ENCODE measurements at places on chromosomes 12 and 14.

GRCh38 chr12:78293059-78293686 is 462.5 kb downstream of the NAV3 start:
- no peak for DNase-seq

GRCh38 chr12:108598553-108599250 is 818 bp upstream of the TMEM119 start:
- DNase-seq, result no peak

DNA sequence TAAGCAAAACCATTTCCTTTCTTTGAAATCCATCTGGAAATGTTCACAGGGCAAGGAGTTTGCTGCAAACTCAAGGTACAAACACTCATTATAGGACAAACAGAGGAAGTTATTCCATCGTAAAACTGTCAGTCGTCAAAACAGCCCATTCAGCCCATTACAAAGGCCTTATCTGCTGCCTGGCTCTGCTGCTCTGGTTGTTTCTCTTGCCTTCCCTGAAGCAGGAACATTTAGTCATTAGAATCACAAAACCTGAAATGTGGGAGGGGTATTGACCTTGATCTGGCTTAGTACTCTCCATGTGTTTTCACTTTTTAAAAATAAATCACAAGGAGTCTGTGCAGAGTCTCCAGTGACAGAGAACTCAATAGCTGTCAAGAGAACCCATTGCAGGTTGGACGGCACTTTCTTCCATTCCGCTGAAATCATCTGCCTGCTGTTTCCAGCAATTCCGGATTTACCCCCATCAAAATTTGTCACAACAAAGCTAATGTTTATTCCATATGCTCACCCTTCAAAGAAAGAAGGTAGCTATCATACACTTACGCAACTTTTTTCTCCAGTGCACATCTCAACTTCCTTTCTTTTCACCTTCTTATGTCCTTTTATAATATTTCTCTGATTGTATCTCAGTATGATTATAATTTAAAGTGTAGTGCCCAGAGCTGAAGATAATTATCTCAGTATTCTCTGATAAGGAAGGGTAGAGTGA is 24.6 kb upstream of the ITPR2 start:
- DNase-seq, result no peak

DNA sequence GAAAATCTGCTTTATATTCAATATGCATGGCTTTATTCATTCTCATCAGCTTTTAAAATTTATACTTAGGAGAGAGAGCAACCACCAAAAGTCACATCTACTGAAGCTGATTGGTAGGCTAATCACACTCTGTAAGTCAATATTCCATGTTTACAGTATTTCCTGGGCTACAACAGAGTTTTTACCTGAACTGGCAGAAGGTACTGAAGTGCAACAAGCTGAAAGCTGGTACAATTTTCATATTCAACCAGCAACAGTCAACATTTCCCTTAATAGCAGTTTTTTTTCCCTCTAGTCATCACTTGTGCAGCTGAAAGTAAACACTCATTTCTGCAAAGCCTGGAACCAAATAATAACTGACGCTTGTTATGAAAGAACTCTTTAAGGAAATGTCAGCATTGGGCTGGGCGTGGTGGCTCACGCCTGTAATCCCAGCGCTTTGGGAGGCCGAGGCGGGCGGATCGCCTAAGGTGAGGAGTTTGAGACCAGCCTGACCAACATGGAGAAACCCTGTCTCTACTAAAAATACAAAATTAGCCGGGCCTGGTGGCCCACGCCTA is 12.9 kb downstream of the BRAP start:
- no peak for DNase-seq

GRCh38 chr14:35689000-35689460 is 120.1 kb downstream of the RALGAPA1 start:
- no peak for DNase-seq

DNA sequence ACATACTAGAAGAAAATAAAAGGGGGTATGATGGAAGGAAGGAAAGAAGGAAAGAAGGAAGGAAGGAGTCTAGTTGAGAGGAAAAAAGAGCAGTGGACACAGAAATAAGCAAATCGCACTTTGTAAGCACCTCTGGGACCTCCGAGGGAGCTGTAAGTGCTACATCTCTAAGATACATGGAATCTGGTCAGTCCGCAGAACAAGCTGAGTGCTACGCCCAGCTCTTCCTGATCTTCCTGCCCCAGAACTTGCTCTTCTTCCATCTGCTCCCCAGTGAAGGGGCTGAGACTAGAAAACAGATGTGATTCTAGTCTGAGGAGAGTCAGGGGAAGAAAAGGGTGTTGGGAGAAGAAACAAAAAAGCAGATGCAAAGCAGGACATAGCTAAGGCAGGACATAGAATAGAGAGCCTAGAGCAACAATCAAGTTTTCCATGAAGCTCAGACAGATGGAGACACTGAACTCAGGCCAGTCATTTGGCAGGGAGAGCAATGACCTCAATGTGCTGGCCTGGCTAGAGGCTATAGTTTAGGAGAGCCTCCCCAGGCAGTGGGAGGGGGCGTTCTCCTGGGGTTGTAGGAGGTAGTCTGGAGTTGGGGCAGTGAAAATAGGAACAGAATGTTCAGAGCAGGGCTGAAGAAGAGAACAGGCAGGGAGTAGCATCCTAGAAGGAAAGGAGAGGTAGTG is 1.7 kb upstream of the MFAP5 start:
- no peak for DNase-seq

DNA sequence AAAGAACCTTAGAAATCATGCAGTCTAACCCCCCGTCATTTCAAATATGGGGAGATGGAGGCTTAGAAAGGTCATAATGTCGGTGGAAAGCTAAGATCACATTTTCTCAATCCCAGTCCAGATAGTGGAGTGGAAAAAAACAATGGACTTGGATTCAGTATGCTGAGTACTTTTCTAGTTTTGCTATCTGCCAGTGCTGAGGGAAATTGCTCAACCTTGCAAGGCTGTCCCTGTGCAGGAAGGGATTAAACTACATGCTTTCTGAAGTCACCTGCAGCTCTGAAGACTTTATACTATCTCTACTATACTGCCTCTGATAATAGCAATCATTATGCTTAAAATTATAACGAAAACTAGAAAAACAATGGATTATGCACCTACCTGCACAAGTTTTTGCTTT is 272.8 kb downstream of the LRIG3 start:
- no peak for DNase-seq

DNA sequence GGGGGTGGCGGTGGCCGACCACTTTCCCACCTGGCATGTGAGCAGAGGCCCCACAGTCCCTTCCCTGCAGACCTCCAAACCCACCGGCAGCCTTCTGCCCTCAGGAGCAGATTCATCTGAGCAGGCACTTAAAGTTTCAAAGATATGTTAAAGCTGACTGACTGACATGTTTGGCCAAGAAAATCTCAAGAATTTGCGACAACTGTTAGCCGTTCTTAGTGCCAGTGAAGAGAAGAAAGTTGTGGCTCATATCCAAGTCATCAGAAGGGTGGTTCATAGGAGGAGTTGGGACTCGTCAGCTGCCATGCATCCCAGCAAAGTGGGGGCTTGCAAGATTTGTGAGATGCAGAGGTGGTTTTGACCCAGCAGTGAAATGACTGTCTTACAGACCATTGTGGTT is 27.2 kb downstream of the ELK3 start:
- DNase-seq, result no peak

DNA sequence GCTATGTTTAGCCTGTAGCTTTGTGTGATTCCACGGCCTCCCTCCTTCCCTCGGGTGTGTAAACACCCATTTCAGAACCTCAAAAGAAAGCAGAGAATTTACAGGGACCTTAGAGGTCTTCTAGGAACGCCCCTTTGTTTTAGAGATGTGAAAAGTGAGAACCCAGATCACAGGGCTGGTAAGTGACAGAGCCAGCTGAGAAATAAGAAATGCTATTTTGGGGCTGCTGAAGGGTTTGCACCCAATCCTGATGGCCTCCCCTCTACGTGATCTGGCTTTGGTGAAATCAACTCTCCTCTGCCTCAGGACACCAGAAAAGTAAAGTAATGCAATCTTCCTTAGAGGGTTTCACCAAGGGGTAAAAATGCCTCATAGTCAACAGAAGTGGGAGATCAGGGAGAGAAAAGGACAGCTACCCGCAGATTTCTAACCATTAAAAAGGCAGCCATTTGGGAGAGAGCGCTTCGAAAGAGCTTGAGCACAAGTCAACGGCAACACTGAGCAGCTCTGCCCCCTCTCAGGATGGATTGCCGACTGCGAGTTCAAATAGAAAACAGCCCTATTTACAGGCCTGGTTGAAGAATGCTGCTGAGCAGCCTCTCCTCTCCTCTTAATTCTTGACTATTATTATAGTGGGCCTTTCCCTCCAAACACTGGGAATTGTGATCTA is 78.5 kb upstream of the RASSF3 start:
- no peak for DNase-seq

DNA sequence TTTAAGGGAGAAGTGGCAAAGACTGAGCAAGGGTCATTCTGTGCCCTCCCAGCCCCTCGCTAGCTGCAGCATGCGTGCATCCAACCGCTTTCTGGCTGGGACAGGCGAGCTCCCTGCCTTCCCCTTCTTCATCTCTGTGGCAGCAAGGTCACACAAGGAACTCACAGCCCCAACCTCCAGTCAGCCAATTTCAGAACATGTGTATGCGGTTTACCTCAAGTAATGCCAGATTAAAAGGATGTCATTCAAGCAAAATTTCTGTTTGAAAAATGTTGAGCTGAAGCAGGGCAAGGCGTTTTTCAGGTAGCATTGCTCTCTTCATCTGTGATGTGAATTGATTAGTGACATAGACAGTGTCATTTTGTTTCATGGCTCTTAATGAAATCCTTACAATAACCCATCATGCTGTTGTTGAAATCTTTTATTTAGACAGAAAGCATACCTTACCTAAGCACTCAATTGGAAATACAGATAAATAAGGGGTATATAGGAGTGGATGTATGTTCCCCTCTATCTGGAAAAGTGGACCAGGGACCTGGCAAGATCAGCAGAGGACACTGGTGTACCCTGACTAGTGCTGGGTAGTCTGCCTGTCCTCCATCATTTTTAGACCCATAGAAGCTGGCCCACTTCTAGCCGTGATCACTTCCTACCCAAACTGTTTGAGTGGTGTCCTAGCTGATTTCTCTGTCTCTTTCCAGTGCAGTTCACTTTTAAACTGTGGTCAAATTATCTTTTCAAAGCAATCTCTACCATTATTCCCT is 82.8 kb upstream of the NEDD1 start:
- DNase-seq, result no peak
